ENCODE measurements at places on chromosomes 1 and 21.
A peak's percentile ranks its signal among the peaks of the same experiment; 100 is the strongest.

GRCh38 chr1:246373828-246374569 lies 133.1 kb downstream of the SMYD3 start:
- no peak for DNase-seq

DNA sequence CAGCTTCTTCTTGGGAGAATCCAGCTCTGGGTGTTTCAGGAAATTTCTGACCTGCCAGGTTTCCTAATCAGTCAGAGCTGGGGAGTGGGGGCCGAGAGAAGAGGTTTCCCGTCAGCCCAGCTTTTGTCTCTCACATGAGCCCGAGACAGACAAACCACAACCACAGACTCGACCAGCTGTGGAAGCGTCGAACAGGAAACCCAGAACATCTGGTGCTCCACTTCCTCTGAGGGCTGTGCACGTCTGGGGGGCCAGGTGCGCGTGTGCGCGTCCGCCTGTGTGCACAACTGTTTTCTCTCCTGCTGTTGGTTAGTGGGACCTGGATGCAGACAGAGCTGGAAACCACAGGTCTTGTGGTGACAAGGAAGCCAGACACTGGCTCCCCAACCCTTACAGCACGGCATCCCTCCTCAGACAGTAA lies 113.0 kb upstream of the SLC25A33 start:
- no peak for DNase-seq

GRCh38 chr1:6124746-6125365 lies 55.3 kb downstream of the CHD5 start:
- DNase-seq = no peak

- DNase-seq = no peak
These were observed 37.3 kb downstream of the OBSCN start for GRCh38 chr1:228245111-228245510.

DNA sequence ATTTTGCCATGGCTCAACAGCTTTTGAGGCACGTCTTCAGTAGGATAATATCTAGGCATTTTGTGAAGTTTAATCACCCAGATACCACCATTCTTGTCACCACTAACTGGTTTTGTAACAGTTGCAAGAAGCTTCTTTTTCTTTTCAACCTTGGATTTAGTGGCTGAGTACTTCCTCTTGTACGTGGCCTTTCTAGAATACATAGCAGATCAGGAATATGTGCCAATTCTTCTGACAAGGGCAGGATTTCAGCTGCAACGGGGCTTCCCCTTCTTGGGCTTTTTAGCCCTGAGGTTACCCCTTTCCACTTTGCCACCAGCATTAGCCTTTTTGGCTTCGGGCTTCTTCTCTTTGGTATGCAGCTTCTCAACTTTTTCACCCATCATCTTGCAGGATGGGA lies 79.3 kb upstream of the WARS2 start:
- no peak for DNase-seq

DNA sequence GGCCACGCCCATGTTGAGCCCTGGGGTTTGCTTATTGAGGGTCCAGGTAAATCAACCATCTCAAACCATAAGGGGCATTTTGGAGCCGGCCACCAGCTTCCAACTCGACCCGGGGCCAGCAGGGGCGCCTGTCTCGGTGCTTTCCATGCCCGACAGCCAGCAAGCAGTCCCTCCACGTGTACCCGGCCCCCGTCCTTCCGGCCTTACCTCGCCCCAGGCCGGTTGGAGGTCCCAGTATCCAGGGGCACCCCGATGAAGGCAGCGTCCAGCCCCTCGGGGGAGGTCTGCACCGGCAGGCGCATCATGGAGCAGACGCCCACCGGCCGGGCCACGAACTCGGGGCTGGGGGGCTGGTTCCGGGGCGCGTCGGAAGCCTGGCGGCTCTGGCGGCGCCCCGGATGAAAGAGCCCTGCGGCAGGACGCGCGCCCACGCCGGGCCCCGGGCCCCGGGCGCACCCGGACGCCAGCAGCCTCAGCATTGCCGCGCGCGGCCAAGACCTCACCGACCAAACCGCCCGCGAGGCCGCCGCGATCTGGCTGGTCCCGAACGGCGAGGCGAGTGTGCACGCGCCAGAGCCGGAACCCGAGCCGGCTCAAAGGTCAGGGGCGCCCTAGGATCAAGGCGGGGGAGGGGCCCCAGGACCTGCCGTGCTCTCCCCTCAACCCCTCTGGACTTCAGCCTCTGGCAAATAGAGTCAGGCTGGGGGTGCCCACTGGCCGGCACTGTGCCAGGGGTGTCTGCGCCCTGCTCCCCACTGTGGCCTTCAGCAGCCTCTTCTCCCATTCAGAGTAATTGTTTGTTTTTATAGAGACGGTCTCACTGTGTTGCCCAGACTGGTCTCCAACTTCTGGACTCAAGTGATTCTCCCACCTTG lies at the start of gene AGMAT:
AGMAT (minus strand) TSS at position 563 of the 875 bp plus-strand sequence; CDS start at position 479, 84 bp downstream.
- no peak for DNase-seq

DNA sequence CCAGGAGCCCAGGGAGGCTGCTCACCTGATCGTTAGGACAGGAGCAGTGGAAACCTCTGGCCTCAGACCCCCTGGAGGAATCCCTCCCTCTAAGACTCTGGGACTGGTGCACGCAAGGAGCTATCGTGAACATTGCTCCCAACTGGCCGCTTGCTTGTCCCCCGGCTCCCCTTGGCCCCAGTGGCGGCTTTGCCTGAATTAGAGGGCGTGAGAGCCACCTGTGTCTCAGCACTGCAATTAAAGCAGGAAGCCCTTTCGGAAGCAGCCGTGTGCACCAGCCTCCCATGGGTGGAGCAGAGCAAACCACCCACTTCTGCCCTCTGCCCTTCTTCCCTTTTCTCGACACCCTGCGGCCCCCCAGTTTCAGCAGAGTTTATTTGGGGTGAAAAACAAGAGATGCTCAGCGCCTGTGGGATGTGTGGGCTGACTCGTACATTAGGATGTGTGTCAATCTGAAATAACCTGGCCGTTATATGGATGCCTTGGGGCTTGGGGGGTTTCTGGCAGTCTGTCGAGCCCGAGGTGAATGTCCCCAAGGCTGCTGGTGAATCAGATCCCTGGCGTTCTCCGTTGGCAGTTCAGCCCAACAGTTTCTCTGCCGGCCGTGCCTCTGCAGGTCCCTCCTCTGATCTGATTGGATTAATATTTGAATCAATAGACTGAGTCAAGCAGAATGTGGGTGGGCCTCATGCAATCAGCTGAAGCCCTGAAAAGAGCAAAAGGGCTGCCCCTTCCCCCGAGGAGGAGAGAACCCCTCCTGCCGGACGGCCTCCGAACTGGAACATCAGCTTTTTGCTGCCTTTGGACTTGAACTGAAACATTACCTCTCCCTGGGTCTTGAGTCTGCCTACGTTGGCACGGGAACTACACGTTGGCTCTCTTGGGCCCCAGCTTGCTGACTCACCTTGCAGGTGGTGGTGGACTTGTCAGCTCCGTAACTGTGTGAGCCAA lies 7.3 kb upstream of the UMODL1 start:
- no peak for DNase-seq

DNA sequence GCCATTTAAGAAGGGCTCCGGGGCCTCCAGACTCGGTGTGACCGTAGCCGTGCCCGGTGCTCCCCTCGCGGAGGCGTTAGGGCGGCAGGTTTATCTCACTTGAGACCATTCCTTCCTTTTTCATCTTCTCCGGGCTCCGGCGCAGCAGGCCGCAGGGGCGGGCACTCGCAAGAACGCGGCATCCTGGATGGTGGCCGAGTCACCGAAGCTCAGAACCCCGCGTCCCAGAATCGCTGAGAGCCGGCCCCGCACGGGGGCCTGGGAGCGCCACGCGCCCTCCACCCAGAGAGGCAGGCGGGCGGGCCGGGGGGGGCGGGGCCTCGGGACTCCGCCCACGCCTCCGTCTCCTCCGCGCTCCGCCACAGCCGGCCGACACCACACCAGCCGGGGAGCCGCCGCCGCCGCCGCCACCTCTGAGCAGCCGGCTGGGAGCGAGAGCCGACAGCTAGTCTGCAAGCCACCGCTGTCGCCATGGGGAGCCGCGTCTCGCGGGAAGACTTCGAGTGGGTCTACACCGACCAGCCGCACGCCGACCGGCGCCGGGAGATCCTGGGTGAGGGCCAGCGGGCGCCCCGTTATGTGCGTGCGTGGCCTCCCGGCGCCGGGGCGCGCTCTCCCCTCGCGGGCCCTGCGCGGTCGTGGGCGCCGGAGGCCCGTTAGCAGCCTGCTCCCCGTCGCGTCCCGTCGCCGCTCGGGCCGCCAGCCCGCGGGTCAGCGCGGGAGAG lies at the start of gene DEGS1:
DEGS1 (plus strand) TSS at position 375 of the 725 bp plus-strand sequence; CDS start at position 472, 97 bp downstream.
- DNase-seq = no peak

GRCh38 chr1:237756304-237756967 lies 134.3 kb downstream of the ZP4 start:
- DNase-seq = no peak

GRCh38 chr1:99738858-99739465 lies 27.5 kb downstream of the FRRS1 start:
- DNase-seq = no peak

DNA sequence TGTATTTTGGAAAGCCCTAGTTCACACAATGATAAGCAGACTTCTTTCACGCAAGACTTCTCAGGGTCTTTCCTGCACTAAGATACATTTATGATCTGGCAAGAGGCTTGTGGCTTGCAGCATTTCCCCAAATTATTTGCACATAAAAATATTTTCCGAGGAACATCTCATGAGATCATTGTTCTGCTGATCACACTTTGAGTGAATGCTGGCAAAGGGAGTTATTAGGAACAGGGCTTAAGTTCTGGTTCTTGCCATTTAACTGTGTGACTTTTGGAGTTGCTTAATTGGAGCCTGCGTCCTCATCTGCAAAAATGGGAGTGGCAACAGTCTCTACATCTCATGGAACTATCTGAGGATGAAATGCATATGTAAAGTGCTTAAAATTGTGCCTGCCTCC lies 50.2 kb downstream of the GADD45A start:
- DNase-seq = no peak

DNA sequence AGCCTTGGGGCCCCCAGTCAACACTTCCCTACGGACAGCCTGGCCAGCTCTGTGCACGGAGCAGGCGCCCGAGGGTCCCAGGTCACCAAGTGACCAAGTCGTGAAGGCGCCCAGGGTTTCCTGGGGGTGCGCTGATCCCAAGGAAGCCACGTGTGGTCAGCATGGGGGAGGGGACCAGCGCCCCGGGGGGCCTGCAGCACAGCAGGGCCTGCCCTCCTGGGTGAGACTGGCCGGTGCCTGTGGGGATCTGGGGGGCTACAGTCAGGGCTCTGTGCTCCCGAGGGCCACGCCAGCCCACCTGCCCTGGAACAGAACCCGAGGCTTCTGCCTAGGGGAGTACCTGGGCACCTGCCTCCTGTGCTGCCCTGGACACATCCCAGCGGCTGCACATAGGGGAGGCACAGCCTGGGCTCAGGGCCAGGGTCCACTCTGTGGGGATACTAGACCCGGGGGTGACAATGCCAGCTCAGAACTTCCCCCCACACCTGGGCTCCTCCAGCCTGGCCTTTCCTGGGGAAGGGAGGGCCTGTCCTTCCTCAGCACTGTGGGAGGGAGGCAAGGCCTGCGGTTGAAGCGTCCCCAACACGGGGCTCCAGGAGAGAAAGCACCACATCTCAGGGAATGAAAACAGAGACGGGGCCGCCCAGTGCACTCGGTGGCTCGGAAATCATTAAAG lies 6.2 kb upstream of the POFUT2 start:
- no peak for DNase-seq

GRCh38 chr1:28243685-28244311 lies 7.9 kb downstream of the ATP5IF1 start:
- no peak for DNase-seq

DNA sequence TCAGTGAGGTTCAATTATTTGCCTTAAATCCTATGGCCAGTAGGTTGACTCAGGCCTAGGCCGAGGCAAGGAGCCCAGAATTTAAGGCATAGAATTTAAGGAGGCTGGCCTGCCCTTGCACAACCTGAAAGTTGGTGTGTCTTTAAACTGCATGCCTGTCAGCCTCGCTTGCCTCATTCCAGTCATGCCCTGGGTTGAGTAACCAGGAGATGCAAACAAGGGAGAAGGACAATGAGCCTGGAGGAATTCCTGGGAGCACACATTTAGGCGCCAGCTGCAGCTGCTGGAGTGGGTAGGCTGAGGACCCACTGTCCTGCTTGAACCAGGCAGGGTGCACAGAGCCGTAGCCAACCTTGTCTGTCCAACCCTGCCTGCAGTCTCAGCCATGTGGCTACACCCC lies 11.7 kb downstream of the CD2 start:
- DNase-seq = peak; percentile 14

GRCh38 chr1:177228693-177229065 lies 57.9 kb downstream of the BRINP2 start:
- DNase-seq = peak; percentile 4

- DNase-seq = no peak
These were observed 2.1 kb upstream of the CAPN8 start for GRCh38 chr1:223667484-223668182.

All from AG09309 (cell line).